ENCODE measurements at places on chromosomes 5 and 9. TPM values are rescaled to one million over a fixed set of nuclear protein-coding genes. Genes with fewer than 3 reads are reported as not detected.

The AK3 gene
- 42.5 TPM for total RNA-seq

The IFNA2 gene
- total RNA-seq, result not detected

The SPINK6 gene
- total RNA-seq, result not detected

The SPATA9 gene
- 0.42 TPM for total RNA-seq

The FIBCD1 gene
- 3.4 TPM for total RNA-seq

The ZNF483 gene
- 0.51 TPM for total RNA-seq

The LCN12 gene
- 0.29 TPM for total RNA-seq

The C9orf40 gene
- total RNA-seq, result 7.8 TPM

The SLC36A3 gene
- total RNA-seq, result not detected

The TAF11L14 gene
- not detected for total RNA-seq

GRCh38 chr5:95460665-95461064 lies 69.5 kb downstream of the FAM81B start:
- H3K36me3 ChIP-seq, result peaks cover 9% of the 10 kb centered on the region
- DNase-seq, result no peak
- H3K27me3 ChIP-seq, result no peaks in the 10 kb centered on the region
- no peak overlapping the region for H3K4me3 ChIP-seq

- H3K27me3 ChIP-seq, result peaks cover 2% of the 10 kb centered on the region
- H3K27ac ChIP-seq, result no peak overlapping the region
- H3K36me3 ChIP-seq, result peaks cover 25% of the 10 kb centered on the region
- peak overlapping the region; percentile 91 for H3K4me3 ChIP-seq
- no peak for DNase-seq
- peaks cover 22% of the 10 kb centered on the region for H3K4me1 ChIP-seq
These were observed 1.2 kb downstream of the FBXL17 start for GRCh38 chr5:108380531-108381349.

DNA sequence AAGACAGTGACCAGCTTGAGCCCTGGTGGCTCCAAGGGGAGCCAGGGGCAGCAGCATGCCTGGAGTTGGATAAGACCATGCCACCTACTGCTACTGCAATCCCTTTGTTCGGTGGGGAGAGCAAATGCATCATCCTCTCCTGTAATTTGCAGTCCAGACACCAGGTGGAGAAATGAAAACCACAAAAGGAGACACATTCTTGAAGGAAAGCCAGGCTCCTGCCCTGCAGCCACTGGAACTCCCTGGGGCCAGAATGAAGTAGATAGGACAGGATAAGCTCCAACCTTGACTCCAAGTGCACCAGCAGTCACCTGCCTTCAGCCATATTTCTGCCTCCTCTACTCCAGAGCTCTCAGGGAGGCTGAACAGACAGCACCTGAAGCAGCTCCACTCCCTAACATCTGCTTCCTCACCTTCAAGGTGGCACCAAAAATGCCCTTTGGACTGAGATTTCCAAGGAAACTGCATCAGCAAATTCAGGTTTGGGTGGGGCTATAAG lies 65.1 kb upstream of the IQGAP2 start:
- no peaks in the 10 kb centered on the region for H3K4me1 ChIP-seq
- no peaks in the 10 kb centered on the region for H3K36me3 ChIP-seq
- no peak overlapping the region for H3K27ac ChIP-seq
- DNase-seq, result peak; percentile 68
- peaks cover 4% of the 10 kb centered on the region for H3K27me3 ChIP-seq

GRCh38 chr5:72818866-72819534 lies 2.5 kb downstream of the TNPO1 start:
- H3K4me1 ChIP-seq, result peaks cover 26% of the 10 kb centered on the region
- H3K36me3 ChIP-seq, result no peaks in the 10 kb centered on the region

- peak overlapping the region; percentile 30 for H3K4me3 ChIP-seq
- H3K27ac ChIP-seq, result peak overlapping the region; percentile 79
- H3K27me3 ChIP-seq, result no peaks in the 10 kb centered on the region
- H3K36me3 ChIP-seq, result peaks cover 15% of the 10 kb centered on the region
- H3K4me1 ChIP-seq, result peaks cover 71% of the 10 kb centered on the region
These were observed 15.5 kb upstream of the FAM120AOS start for GRCh38 chr9:93468763-93469456.

DNA sequence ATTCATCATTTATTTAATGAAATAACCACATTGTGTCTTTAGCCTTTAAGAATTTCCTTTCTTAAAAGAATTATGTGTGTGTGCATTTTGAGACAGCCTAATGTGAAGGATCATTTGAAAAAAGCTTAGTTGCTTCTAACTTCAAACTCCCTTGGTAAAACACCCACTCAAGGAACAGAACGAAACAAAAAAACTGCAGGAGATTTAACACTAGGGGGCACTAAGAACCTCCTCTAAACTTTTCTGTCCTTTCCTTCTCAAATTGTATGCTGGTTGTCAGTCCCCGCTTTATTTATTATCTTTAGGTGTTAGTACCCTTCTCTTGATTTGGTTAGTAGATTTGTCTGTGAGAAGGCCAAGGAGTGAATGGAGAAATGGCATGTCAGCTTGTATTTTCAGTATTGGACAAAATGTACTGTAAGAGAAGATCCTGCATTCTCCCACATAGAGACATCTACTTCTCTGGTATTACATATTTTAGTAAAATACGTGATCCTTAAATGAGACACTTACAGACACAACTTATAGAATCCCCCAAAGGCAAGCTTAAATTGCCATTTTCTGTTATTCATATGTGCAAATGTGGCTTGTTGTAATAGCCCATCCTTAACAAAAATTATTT lies 229.7 kb downstream of the MRPS30 start:
- H3K27ac ChIP-seq, result no peak overlapping the region
- H3K36me3 ChIP-seq, result no peaks in the 10 kb centered on the region
- H3K27me3 ChIP-seq, result no peaks in the 10 kb centered on the region
- no peak overlapping the region for H3K4me3 ChIP-seq
- no peak for DNase-seq

- no peaks in the 10 kb centered on the region for H3K36me3 ChIP-seq
- H3K27ac ChIP-seq, result no peak overlapping the region
- no peak for DNase-seq
- no peaks in the 10 kb centered on the region for H3K4me1 ChIP-seq
- no peak overlapping the region for H3K4me3 ChIP-seq
- peaks cover 2% of the 10 kb centered on the region for H3K27me3 ChIP-seq
These were observed 72.4 kb downstream of the CDH12 start for GRCh38 chr5:22780756-22781155.

- H3K4me3 ChIP-seq, result no peak overlapping the region
- H3K27me3 ChIP-seq, result peaks cover 43% of the 10 kb centered on the region
- no peaks in the 10 kb centered on the region for H3K36me3 ChIP-seq
- no peak for DNase-seq
These were observed 57.1 kb downstream of the PSD2 start for GRCh38 chr5:139852696-139853095.

- peaks cover 28% of the 10 kb centered on the region for H3K4me1 ChIP-seq
- H3K27ac ChIP-seq, result no peak overlapping the region
- H3K4me3 ChIP-seq, result no peak overlapping the region
- no peaks in the 10 kb centered on the region for H3K36me3 ChIP-seq
- DNase-seq, result no peak
These were observed 98.5 kb upstream of the S1PR3 start for GRCh38 chr9:88892724-88893123.

DNA sequence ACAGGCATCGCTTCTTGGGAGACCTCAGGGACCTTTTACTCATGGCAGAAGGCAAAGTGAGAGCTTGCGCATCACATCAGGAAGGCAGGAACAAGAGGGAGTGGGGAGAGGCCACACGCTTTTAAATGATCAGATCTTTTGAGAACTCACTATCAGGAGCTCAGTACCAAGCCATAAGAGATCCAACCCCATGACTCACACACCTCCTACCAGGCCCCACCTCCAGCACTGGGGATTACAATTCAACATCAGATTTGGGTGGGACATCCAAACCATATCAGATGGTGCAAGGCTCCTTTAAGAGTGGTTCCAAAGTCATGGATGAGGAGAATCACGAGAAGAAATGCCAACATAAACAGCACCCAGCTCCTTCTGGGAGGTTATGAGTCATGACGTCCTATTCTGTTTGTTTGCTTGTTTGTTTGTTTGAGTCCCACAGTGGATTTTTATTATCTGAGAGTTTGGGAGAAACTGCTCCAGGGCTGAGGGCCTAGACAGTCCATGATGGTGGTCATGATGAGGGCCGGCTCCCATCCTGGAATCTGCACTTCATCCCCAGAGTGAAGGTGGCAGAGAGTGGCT lies 453.5 kb downstream of the GADD45G start:
- H3K27me3 ChIP-seq, result no peaks in the 10 kb centered on the region
- no peak for DNase-seq
- H3K4me3 ChIP-seq, result no peak overlapping the region
- no peaks in the 10 kb centered on the region for H3K36me3 ChIP-seq
- H3K27ac ChIP-seq, result no peak overlapping the region

- H3K4me1 ChIP-seq, result no peaks in the 10 kb centered on the region
- H3K36me3 ChIP-seq, result no peaks in the 10 kb centered on the region
- H3K27ac ChIP-seq, result no peak overlapping the region
- peaks cover 26% of the 10 kb centered on the region for H3K27me3 ChIP-seq
- H3K4me3 ChIP-seq, result no peak overlapping the region
- DNase-seq, result no peak
These were observed 115.1 kb downstream of the GABBR2 start for GRCh38 chr9:98593354-98594253.

DNA sequence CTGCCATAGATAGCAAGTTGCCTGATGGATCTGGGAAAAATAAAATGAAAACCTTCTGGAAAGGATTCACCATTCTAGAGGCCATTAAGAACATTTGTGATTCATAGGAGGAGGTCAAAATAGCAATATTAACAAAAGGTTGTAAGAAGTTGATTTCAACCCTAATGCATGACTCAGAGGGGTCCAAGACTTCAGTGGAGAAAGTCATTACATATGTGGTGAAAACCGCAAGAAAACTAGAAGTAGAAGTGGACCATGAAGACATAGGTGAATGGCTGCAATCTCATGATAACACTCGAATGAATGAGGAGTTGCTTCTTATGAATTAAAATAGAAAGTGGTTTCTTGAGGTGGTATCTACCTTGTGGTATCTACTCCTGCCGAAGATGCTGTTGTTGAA lies 86.6 kb downstream of the GABRA1 start:
- H3K4me3 ChIP-seq, result no peak overlapping the region
- no peak overlapping the region for H3K27ac ChIP-seq
- H3K36me3 ChIP-seq, result no peaks in the 10 kb centered on the region
- H3K4me1 ChIP-seq, result no peaks in the 10 kb centered on the region

DNA sequence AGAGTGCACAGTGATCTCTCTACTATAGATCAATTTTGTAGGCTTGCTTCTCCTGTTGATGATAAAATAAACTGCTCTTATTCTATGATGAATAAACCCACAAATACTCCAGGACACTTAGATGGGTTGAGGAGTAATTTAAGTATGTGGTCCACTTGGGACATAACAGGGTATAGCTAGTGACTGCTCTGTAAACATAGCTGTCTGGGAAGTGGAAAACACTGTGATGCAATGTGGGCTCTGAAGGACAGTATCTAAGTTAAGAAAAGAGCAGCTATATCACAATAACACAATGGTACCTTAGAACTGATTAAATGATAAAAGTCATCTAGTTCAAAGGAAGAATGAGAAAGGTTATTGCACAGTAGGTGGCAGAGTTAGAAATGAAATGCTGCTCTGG lies 294.3 kb upstream of the HAPLN1 start:
- H3K4me3 ChIP-seq, result no peak overlapping the region
- H3K27me3 ChIP-seq, result no peaks in the 10 kb centered on the region
- H3K4me1 ChIP-seq, result peaks cover 12% of the 10 kb centered on the region

DNA sequence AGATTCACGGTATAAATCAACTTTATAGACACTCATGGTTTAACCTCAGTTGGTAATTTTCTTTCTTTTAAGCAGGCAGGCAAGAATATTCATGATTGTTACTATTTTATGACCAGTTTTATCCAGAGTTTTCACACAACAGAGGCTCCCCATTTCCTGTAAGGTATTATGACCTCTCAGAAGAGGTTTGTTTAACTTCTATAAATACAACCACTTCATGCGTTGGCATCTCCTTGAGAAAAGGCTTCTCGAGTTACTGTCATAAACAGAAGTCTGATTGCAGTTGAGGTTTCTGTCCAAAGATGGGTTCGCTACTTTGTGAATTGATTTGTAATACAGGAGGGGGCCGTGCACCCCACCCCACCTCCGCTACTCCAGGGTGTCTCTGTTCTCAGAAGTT lies 55.3 kb downstream of the ENTREP1 start:
- DNase-seq, result no peak
- no peak overlapping the region for H3K27ac ChIP-seq
- no peak overlapping the region for H3K4me3 ChIP-seq
- peaks cover 14% of the 10 kb centered on the region for H3K27me3 ChIP-seq
- H3K4me1 ChIP-seq, result peaks cover 49% of the 10 kb centered on the region
- H3K36me3 ChIP-seq, result no peaks in the 10 kb centered on the region

Measured in HFFc6 (cell line).